ENCODE measurements at places on chromosomes 16 and 17.

DNA sequence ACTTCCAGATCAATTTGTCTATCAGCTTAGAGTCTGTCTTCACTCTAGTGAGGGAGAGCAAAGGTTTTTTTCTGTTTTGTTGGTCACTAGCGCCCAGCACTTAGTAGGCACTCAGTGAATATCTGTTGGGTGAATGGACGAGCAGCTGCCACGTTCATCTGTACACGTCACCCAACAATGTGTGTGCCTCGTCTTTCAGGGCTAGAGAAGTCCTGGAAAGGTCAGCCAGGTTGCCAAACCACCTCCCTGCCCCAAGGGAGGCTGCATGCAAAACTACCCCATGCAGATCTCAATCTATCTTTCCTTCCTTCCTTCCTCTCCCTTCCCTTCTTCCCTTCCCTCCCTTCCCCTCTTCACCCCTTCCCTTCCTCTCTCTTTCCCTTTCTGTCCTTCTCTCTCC is 340.9 kb downstream of the SOX9 start:
- no peak for DNase-seq

- DNase-seq, result no peak
Measured at GRCh38 chr17:58344791-58345157, 7.2 kb downstream of the SUPT4H1 start.

DNA sequence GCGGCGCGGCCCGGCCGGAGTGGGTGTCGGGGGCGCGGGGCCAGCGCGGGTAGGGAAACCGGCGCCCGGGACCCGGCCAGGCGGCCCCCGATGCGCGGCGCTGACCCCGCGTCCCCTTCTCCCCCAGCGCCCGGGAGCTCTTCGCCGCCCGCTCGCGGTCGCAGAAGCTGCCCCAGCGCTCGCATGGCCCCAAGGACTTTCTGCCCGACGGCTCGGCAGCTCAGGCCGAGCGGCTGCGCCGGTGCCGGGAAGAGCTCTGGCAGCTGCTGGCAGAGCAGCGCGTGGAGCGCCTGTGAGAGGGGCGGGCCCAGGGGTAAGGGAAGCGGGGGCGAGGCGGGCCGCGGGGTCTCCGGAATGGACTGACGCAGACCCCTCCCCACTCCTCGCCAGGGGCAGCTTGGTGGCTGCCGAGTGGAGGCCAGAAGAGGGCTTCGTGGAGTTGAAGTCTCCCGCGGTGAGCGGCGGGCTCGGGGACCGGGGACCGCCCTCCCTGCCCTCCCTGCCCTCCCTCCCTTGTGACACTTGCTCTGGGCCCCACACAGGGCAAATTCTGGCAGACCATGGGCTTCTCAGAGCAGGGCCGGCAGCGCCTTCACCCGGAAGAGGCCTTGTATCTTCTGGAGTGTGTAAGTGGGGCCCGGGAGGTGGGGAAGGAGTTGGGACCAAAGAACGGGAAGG is 430 bp downstream of the TSEN54 start:
- no peak for DNase-seq

DNA sequence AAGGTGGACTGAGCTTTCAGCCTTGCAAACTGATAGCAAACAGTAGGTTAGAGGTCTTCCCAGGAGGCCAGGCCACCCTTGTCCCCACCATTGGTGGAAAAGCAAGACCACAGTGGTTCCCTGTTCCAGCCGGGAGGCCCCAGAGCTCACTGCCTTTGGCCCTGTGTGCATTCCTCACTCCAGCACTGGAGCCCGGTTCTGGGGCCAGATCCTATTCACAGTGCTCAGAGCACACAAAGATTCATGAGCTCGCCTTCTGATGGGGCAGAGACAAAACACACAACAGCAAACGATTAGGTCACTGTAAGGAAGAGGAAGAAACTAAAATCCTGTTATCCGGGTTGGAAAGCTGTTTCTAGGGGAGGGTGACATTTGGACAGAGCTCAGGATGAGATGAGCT is 5.6 kb upstream of the PGS1 start:
- no peak for DNase-seq

- DNase-seq, result no peak
Measured at GRCh38 chr16:79658301-79659033, 57.9 kb upstream of the MAF start.

GRCh38 chr16:2664574-2664982 is 17.7 kb upstream of the KCTD5 start:
- no peak for DNase-seq

DNA sequence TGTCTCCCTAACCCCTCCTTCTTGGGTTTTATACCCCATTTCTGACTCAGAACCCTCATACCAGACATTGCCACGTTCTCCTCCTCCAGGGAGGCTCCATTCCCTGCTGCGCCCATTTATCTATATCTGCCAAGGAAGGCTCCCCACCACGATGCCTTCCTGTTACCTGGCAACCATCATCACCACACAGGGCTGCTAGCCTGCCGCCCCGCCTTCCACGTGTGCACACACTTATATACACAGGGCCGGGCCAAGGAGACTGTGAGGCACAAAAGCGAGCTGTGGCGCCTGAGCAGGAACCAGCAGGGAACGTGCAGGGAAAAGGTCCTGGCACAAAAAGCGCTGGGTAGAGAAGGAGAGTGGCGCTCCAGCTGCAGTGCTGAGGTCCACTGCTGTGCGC is 261.8 kb downstream of the CBLN1 start:
- DNase-seq, result no peak

GRCh38 chr17:2474371-2474770 is 37.3 kb downstream of the METTL16 start:
- no peak for DNase-seq

DNA sequence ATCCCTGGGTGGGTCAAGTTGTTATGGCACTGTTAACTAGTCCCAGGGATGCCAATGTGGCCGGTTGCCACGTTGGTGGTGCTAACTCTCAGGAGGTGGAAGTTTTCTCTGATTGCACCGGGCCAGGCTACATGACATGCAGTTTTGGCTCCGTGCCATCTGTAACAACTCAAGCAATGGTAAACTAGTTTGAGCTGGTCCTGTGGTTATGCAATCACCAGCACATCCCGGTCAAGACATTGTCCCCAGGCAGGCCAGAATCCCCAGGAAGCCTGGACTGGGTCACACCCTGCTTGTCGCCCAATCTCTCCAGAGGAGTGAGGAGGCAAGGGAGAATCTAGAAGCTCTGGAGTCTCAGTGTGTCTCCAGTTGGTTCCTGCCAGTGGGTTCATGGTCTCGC is 10.1 kb upstream of the CCL17 start:
- DNase-seq, result no peak

DNA sequence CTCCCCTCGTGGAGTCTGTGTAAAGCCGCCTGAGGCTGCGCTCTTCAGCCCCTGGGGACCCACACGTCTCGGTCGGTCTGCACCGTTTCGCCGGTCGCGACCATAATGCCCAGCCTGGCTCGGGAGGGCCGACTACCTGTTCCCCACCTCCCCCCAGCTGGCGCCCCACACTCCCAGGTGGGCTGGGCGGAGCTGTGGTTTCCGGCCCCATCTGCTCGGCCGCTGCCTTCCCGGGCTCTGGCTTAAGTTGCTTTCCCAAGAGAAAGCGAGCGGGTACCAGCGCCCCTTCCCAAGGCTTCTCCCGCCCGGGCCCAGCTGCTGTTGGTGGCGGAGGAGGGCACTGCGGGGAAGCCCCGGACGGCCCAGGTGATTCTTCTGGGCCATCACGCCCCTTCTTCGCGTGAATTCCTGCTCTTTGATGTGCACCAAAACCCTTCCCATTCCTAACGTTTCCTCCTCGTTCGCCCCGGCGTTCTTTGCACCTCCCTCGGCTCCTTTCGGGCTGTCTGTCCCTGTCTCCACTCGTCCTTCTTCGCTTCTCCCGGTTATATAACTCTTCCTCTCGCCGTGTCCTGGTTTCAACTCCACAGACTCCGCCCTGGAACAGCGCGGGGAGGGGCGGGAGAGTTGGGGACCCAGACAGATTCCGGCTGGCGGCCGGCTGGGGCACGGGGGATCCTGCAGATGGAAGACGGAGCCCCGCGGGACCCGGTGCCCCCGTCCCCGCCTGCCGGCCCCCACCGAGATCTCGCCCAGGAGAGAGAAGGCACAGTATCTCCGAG is 2.0 kb downstream of the KDM6B start:
- no peak for DNase-seq

DNA sequence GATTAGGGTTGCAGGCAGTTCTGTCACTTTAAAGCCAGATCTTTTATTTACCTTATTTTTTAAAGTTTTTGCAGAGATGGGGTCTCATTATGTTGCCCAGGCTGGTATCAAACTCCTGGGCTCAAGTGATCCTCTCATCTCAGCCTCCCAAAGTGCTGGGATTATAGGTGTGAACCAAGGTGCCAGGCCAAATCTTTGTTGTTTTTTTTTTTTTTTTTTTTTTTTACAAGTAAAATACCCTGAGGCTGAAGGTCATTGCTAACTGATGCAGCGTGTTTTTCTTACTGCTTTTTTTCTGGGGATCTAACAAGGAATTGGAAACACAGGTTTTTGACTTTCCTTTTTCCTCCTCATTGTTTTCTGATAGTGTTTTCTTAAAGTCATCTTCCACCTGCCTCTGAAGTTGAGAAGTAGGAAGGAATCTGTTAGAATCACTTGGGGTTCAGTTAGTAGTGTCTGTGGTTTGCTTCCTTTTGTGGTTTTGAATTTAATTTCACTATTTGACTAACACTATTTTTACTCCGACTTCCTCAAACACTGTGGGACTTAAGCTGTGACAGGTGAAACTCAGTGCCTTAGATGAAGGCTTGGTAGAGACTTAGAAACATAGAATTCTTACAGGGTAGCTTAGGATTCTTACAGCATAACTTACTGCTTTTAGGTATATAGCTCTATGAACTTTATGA is 22.2 kb downstream of the CLTC start:
- DNase-seq, result no peak

- DNase-seq, result peak; percentile 89
Measured at GRCh38 chr17:74442670-74443515, 11.0 kb downstream of the GPRC5C start.

GRCh38 chr17:77889866-77890760 is 68.4 kb upstream of the TNRC6C start:
- no peak for DNase-seq

DNA sequence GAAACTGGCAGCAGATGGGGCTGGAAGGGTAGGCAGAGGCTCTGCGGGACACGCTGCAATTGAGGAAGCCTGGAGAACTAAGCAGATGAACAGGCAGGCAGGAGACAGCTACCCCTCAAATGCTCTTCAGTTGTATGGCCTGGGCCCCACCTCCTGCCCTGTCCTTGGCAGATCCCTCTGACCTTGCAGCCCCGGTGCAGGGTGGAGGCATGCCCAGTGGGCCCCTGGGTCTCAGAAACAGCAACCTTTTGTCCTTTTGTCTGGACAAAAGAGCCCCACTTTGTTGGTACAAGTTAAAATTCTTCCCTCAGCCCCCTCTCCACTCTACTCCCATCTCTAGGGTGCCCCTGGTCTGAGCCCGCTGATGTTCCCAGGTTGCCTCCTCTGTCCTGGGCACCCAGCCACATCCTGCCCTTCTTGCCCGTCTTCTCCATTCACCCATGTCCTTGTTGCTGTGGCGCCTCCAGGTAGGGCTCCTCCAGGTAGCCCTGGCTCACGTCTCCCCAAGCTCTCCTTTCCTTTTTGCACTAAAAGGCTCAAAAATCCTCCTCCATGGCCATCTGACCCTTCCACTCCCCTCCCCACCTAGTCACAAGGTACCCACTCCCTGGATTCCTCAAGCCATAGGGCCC is 136.8 kb downstream of the CLEC16A start:
- DNase-seq, result no peak

DNA sequence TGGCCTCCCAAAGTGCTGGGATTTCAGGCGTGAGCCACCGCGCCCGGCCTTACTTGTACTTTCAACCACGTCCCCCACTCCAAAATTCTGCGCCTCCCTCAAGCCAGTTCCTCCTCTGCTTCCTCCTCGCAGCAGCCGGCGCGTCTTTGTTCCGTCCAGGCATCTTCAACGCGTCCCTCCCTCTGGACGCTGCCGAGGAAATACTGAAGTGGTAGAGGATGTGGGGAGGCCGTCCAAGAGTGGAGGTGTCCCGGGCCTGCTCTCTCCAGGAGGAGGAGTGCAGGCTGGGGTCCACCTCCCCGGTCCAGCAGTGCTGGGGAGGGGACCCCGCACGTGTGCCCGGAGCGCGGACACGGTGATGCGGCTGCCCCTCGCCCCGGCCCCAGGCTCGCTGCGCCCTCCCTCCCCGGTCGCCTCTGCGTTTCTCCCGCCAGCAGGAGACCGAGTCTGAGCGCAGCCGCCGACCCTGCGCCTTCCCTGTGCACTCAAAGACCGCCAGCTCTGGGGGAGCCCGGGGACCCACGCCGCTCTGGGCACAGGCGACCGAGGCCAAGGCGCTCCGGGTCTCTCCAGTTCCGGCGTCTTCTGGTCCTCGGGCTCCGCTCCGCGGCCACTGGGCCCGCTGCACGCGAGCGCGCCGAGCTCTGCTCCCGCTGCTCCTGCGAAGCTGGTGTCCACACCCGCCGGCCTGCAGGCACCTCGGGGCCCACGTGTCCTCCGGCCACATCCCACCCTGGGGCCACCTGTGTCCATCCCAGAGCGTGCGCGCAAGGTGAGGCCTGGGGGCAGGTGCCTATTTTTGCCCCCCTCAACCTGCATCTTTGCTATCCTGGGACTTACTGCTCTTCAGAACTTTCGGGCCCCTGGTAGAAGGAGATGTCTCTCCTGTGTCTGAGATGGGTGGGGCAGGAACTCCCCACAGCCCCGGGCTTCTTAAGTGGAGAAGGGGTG is 31.7 kb downstream of the OSBPL7 start:
- no peak for DNase-seq

- peak; percentile 95 for DNase-seq
Measured at GRCh38 chr17:50151937-50152547, 1.6 kb upstream of the PPP1R9B start.

DNA sequence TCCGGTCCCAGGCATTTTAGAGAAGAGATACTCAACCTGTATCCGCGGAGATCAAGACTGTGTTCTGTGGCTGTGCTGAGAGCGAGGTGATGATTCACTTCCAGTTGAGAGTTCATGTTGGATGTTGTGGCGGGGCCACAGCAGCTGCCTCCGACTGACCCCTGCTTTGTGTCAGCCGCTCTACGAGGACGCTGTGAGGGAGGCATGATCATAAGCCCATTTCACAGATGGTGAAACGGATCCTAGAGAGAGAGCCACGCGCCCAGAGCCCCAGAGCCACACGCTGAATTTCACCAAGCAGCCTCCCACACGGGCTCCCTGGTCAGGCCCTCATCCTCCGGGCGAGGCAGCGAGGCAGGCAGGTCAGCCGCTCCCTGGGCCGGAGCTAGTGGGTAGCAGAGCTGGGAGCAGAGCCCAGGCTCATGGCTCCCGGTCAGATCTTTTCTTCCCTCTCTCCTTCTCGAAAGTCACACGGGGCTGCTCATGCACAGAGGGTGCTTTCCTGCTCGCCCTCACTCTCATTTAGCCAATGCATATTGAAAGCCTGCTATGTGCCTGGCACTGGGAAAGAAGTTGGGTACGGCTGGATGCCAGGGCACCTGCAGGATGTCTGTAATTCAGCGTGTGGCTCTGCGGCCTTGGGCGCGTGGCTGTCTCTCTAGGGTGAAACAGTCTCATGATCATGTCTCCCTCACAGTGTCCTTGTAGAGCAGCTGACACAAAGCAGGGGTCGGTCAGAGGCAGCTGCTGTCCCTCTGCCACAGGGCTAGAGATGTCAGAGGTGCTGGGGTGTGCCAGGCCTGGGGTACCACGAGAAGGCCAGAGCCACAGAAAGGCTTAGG is 155.6 kb upstream of the CHMP6 start:
- no peak for DNase-seq
